ENCODE measurements at places on chromosomes 7 and 10.

DNA sequence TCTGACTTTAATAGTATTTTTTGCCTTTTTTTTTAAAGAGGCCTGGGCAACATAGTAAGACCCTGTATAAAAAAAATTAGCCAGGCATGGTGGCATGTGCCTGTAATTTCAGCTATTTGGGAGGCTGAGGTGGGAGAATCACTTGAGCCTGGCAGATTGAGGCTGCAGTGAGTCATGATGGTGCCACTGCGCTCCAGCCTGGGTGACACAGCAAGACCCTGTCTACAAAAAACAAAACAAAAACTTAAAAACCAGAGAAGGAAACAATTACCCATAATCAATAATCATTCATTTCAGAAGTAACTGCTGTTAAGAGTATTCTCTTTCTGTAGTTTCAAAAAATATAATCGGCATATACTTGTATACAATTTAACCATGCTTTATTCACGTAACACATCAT lies 28.0 kb downstream of the VPS26A start:
- DNase-seq: no peak

DNA sequence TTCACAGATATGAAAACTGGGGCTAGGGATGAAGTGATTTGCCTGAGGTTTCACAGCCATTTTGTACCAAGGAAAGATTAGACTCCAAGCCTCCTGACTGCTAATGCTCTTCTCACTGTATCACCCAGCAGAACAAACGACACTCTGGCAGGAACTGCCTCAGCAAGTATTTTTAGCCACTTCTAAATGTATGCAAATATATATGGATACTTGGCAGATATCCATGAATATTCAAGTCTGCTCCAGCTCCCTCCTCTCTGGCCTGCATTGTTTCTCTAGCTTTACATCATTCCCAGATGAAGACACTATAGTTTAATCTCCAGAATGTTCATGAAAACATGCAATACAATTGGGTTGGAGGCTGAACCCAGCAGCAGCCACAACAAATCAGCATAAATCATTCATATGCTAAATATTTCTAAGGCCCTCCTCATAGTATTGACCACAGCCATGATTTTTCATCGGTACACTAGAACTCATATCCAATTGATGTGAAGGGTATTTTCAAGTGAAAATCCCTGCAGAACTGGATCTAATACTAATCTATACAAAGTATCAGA lies 65.5 kb downstream of the HPSE2 start:
- no peak for DNase-seq

GRCh38 chr7:35802649-35803048 lies 1.8 kb downstream of the SEPTIN7 start:
- DNase-seq: no peak

- DNase-seq: no peak
These were observed 186.4 kb downstream of the MGMT start for GRCh38 chr10:129653428-129653827.

- DNase-seq: no peak
These were observed 5.8 kb upstream of the STAMBPL1 start for GRCh38 chr10:88874281-88874680.

- DNase-seq: no peak
These were observed 1.8 kb downstream of the MINDY4 start for GRCh38 chr7:30772984-30773383.

- DNase-seq: no peak
These were observed 26.6 kb downstream of the TET1 start for GRCh38 chr10:68586606-68587305.

DNA sequence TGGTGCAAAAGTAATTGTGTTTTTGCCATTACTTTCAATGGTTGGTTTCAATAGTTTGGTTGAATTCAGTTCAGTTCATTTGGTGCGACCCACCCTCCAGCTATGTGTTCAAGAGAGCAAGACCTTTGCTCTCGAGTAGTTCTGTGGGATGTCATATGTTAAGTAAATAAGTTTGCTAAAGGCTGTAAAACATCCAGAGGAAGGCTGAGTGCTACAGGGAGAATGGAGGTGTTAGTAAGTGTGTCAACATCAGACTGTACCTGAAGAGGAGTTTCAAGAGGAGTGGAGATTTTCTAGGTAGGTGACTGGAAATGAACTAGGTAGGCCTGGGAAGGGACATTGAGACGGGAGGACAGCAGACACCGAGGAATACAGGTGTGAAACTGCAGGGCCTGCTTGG lies 147.7 kb downstream of the SH2D4B start:
- no peak for DNase-seq

- no peak for DNase-seq
These were observed 262.0 kb upstream of the NRP1 start for GRCh38 chr10:33596422-33596821.

GRCh38 chr10:86744067-86744725 lies 12.2 kb upstream of the BMPR1A start:
- no peak for DNase-seq

- DNase-seq: no peak
These were observed 303.9 kb upstream of the NRG3 start for GRCh38 chr10:81570878-81571794.

GRCh38 chr10:71575451-71575850 lies 144.1 kb downstream of the C10orf105 start:
- no peak for DNase-seq

GRCh38 chr10:112298581-112298980 lies 15.4 kb downstream of the TECTB start:
- no peak for DNase-seq

DNA sequence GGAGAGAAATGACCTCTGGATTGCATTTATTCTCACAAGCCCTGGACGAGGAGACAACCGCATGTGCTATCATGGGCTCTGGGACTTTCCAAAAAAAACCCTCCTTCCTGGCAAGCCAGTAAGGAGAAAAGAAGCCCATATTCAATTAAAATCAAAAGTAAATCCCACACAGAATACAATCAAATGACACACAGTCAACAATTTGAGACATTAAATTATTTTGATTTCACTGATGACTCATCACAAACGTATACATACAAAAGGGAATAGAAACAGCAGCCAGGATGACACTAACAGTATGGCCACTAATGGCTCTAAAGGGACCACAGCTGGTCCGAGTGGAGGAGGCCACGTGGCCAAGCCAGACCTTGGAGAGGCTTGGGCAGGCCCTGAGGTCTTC lies 24.9 kb downstream of the LRRC20 start:
- DNase-seq: no peak

- no peak for DNase-seq
These were observed 49.6 kb upstream of the SORCS3 start for GRCh38 chr10:104591441-104591840.

DNA sequence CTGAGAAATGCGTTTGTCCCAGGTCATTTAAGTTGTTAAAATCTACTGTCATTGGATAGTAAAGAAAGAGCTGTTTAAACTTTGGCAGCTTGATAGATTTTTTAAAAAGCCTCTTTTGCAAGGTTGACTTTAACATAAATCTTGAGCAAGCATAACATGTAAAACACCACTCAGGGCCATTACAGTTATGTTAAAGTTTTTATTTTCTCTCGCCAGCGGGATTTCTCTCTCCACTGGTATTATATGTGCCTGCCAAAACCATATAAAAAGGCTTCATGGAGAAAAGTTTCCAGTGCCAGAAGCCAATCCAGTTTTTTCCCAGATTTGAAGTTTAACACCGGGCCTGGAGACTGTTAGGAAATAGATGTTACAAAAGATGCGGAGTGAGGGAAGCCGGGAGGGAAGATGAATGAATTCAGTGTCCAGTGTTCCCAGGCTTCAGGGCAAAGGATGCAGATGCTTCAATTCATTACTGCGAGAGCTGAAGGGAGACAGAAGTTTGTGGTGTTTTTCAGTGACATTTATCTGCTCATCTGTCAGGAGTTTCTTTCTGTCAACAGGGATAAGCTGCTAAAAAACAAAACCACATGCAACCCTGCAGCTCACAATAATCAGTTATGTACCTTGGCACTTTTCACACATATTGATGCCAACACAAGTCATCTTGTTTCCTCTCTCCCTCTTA lies 155.5 kb downstream of the SPAG6 start:
- DNase-seq: no peak

DNA sequence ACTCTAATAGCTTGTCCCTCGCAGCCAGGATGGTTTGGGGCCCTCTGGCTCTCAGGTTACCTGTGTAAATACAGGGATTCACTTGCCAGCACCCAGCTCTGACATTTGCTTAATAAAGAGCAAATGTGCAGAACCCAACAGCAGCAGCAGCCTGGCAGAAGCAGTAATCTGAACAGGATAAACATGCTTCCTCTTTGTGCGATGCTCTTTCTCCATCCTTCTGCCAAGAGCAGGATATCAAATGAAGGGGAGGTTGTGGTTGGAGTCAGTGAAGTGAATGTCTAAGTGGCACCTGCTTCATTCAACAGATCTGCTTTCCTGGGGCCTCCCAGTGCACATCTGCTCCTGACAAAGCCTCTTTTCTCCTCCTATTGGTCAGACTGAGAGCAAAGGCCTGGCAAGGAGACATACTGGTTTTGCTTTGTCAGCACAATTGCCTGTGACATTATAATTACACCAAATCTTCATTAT lies 130.3 kb downstream of the NRF1 start:
- DNase-seq: no peak

DNA sequence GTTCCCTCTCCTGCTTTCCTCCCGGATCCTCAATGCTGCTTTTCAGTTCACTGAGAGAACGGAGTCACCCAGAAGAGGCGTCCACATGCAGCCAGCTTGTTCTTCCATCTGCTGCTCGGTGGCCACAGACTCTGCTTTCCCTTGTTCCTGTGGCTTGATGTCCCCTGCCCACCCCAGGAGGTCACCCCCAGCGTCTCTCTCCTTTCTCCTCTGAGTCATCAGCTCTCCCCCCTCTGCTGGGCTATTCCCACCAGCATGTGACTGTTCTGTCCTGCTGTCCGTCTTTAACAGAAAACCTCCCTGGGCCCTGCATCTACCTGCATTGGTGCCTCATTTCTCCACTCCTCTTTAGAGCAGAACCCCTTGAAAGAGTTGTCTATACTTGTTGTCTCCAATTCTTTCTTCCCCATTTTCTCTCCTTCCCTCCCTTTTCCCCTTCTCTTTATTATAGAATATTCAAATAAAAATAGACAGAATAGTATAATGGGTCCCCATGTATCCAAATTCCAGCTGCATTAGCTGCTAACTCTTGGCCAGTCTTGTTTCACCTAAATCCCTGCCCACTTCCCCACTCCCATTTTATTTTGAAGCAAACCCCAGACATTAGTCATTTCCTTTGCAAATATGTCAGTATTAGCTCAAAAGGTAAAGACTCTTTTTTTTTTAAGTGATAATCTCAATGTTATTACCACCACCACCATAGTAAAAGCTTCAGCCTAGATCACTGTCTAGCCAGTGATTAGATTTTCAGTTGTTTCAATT lies 4.1 kb downstream of the ZNF282 start:
- no peak for DNase-seq

GRCh38 chr7:42869131-42870020 lies 42.5 kb downstream of the C7orf25 start:
- DNase-seq: no peak

- no peak for DNase-seq
These were observed 34.4 kb upstream of the DYNC1I1 start for GRCh38 chr7:95737828-95738505.

DNA sequence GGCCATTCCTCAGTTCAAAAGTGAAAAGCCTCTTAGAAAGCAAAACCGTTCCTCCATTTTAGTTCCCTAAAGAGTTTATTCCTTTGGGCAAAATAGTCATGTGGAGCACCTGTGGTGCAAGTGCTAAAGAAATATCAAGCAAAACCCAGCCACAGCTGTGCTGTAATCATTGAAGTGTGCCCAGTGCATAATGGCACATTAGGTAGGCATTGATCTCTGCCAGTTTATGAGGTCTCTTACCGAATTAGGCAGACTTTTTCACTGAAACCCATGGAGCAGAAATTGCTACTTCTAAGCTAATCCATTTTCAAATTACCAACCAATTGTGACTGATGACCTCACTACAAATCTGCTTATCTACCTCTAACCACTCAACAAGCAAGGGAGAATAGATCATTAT lies 97.2 kb upstream of the SEMA3A start:
- DNase-seq: no peak

- no peak for DNase-seq
These were observed 45.8 kb upstream of the BTBD16 start for GRCh38 chr10:122225330-122225729.

GRCh38 chr10:29239569-29240472 lies 49.0 kb upstream of the LYZL1 start:
- no peak for DNase-seq

DNA sequence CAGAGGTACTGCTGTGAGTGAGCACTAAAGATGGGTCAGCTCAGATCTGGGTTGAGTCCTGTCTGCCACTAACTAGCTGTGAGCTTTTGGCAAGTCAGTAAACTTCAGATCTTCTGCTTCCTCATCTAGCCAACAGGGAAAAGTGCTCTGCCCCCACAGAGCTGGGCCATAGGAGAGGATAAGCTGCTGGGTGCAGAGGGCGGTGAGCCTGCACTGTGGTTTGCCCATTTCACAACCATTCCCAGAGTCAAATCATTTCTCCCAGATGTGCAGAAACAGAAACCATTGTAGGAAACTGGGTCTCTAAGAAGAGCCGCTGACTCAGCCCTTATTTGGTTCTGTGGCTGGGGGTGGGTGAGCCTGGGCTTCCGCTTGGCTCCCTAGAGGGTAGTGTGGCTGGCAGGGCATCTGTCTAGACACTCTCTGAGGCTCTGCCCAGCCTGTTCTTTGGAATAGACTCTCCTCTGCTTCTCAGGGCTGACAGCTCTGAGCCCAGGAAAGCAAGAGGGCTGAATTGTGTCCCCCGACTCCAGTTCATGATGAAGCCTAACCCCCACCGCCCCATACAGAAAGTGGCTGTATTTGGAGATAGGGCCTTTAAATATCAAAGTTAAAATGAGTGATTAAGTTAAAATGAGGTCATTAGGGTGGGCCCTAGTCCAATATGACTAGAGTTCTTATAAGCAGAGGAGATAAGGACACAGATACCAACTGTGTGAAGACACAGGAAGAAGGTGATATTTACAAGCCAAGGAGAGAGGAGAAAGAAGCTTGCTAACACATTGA lies 29.5 kb upstream of the ARHGAP22 start:
- peak; percentile 45 for DNase-seq

DNA sequence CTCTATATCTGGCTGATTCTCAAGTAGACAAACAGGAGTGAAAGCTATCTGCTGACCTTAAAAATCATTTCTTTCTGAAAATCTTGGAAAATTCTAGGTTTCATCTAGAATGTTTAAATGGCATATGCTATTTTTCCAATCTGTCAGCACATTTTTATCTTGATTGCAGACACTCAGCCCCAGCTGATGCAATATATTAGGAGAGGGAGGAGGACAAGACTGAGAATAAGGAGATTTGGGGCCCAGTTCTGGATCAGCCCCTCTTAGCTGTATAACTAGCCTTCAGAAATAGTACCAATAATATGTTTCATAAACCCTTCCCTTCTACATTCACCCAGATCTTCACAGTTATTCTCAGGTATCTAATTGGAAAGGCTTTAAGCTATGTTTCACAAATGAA lies 131.2 kb downstream of the HDAC9 start:
- no peak for DNase-seq

All from kidney epithelial cell (primary cell).